ENCODE measurements at places on chromosomes 13 and 19. TPM values are rescaled to one million over a fixed set of nuclear protein-coding genes. Genes with fewer than 3 reads are reported as not detected.

DNA sequence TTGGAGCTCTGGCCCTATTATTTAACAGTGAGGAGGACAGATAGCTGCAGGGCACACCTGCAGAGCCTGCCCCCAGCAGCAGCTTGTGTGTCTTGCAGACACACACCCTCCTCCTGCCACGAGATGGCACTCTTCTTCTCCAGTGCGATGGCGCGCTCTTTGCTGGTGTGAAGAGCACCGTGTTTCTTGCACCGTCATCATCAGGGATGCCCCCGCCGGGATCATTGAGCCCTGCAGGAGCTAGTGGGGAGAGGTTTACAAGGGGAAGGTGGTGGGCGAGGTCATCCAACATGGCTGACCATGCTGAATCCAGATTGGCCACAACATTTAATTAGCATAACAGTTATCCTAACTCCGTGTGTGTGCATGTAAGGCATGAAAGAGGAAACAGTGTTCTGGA, 105.6 kb downstream of the RAB20 start:
- peak; percentile 74 for DNase-seq

Gene OR10H1
- not detected for total RNA-seq

Gene CCDC169
- 0.63 TPM for total RNA-seq

- DNase-seq: no peak
Measured at GRCh38 chr19:10283301-10284064, 3.3 kb upstream of the ICAM4 start.

DNA sequence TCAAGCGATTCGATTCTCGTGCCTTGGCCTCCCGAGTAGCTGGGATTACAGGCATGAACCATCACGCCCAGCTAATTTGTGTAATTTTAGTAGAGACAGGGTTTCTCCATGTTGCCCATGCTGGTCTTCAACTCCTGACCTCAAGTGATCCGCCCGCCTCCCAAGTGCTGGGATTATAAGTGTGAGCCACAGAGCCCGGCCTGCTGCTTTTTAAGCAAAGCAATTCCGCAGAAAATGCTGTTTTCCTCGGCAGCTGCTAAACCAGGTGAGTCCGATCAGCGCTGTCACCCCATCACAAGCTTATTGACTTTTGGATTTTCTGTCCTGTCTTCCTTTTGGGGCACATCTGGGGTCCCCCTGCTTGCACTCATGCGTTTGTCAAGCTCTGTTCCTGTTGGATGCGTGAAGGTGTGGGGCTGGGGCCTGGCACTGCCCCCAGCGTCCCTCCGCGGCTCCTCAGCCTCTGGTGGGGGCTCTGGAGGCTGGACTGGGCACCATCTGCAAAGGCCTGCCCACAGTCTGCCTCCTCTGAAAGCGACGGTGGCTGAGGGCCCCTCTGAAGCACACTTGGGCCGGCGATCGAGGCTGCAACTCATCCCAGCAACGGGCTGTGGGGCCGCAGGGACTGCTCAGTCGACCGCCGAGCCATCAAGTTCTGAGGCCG, 25.7 kb downstream of the CEBPG start:
- DNase-seq: no peak

Gene THSD1
- total RNA-seq: 41.3 TPM

DNA sequence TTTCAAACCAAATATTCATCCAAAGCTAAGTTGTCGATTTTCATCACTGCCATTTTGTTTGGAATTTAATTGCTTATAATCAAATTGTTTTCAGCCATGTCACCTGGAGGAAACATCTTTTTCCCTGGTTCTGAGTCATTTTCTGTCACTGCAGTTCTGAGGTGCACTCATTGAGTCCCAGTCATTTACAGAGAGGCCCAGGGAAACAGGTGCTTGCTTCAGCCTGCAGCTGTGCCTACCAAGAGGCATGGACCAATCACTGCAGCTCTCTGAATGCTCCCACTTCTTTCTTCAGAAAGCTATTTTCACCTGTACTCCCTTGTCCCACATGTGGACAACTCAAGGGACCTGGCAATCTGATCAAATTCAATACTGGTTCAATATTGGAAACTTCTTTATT, 308.1 kb downstream of the COG6 start:
- DNase-seq: no peak

GRCh38 chr13:66665991-66666390, 564.1 kb downstream of the PCDH9 start:
- peak; percentile 2 for DNase-seq

- DNase-seq: no peak
Measured at GRCh38 chr19:41784743-41785142, 11.6 kb upstream of the CEACAM3 start.
